Activated naive CD8-positive, alpha-beta T cell treated with anti-CD3 and anti-CD28 coated beads, Interleukin-2, amount 10 ng/mL, durations not matched to agents 7 days and 5 days (primary cell): ENCODE measurements at places on chromosomes 6 and 20.

DNA sequence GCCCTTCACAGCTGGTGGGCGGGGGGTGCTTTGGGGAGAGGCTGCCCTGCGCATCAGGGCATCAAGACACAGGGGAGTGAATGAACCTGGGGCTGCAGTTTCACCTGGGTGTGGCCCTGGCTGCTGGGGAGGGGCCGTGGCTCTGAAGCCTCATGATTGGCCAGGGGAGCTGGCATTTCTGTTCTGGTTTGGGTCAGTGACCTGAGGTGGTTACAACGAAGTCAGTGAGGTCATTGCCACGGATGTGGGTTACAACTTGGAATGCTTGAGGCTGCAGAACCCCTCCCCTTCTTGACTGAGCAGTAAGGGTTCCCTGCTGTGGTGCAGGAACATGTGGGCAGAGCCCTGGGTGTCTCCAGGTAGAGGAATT, 3.0 kb downstream of the TCEA2 start:
- DNase-seq: peak; percentile 74

GRCh38 chr6:141218583-141218982, 914.1 kb upstream of the GJE1 start:
- DNase-seq: no peak

GRCh38 chr6:72271531-72271930, 350.3 kb upstream of the KCNQ5 start:
- no peak for DNase-seq

DNA sequence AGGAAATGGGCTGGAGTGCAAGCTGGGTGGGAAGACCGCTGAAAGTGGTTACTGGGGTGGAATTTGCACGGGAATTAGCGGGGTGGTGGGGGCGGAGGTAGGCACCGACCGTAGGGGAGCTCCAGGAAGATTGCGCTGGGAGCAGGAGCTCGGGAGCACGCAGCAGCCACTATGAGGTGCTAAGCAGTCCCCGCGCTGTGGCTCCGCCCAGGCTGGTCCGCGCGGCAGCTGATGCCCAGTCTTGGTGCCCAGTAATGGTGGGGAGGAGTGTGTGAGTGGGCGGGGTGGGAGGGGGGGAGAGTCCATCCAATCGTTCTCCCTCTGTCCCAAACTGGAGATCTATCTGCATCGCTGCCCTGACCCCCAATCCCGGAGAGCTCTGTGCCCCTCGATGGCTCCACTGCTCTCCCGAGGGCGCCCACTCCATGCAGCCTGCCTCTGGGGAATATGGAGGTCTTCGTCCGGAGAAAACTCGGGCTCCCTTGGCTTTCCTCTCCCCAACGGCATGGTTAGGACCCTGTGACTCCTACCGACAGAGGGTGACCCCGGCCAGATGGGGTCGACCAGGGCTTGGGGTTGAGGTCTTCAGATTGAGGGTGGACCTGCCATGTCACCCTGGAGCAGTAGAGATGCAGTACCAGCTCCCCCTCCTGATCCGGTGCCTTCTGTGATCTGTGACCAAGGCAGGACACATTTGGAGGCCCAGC, 5.3 kb downstream of the TP53TG5 start:
- DNase-seq: no peak

DNA sequence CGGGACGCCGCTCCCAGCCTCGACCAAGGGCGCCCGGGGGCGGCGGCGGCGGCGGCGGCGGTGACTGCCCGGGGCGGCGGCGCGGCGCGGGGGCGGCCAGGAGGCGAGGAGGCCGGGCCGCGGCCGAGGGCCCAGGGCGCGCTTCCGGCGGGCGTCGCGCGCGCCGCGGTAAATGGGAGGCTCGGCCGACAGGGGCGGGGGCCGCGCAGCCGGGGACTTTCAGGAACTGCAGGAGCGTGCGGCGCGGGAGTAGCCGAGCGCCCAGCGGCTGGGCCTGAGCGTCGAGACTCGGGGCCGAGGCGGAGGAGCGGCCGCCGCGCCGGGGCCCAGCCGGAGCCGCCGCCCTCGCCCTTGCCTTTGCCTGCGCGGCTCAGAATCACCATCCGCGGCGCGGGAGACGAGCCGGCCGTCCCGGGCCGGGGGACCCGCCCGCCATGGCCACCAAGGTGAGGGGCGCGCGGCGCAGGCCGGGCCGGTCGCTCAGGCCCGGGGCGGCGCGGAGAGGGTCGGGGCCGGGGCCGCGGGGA, at the start of gene SNX9:
Gene SNX9, plus strand, starts transcription at position 246 of the 527 bp plus-strand sequence. Its CDS starts 189 bp downstream, at position 435.
- peak; percentile 73 for DNase-seq

- peak; percentile 53 for DNase-seq
These were observed 7.7 kb upstream of the ZNF334 start for GRCh38 chr20:46520976-46521579.

DNA sequence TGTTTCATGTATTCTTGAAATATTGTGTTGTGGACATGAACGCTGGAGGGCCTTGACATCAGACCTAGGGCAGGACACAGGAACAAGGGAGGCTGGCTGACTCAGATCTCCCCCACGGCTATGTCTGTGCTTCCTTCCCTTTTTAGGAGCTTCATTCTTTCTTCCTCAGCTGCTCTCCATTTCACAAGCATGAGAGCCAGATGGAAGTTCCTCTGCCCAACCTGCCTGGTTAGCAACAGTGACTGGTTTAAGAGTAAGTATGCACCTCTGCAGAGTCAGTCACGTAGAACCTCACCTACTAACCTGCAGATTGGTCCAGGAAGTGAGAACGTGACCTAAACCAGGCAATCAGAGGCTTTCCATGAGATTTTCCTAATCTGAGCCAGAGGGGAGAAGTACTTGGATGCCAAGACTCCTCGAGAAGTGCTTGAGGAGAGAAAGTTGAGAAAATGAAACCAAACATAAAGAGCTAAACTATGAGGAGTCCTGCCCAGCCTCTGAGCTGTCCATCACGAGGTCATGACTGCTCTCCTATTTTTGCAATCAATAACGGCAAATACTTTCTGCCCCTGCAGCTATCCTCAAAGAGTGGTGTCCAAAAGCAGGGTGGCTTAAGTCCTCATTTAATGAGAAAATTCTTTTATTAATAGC, 465.2 kb upstream of the CITED2 start:
- DNase-seq: no peak
